Hair follicular keratinocyte (primary cell): ENCODE measurements at places on chromosomes 4 and X. TPM values are rescaled to one million over a fixed set of nuclear protein-coding genes. Genes with fewer than 3 reads are reported as not detected.

Gene PAGE5
- total RNA-seq = not detected in 2 replicates

Gene SASH3
- not detected in 2 replicates for total RNA-seq

Gene NOX1
- not detected in 2 replicates for total RNA-seq

Gene GASK1B
- total RNA-seq = 2.6 and 4.2 TPM in 2 replicates

Gene UGT2A1
- total RNA-seq = not detected in 2 replicates

Gene TMEM185A
- 8.1 and 8.5 TPM in 2 replicates for total RNA-seq

Gene SYN1
- total RNA-seq = not detected in 2 replicates

Gene TBL1X
- 4.6 and 4.7 TPM in 2 replicates for total RNA-seq

Gene BEX4
- total RNA-seq = 26.2 and 32.5 TPM in 2 replicates

Gene PAGE2
- not detected in 2 replicates for total RNA-seq
